ENCODE measurements at places on chromosomes 16 and 17.

DNA sequence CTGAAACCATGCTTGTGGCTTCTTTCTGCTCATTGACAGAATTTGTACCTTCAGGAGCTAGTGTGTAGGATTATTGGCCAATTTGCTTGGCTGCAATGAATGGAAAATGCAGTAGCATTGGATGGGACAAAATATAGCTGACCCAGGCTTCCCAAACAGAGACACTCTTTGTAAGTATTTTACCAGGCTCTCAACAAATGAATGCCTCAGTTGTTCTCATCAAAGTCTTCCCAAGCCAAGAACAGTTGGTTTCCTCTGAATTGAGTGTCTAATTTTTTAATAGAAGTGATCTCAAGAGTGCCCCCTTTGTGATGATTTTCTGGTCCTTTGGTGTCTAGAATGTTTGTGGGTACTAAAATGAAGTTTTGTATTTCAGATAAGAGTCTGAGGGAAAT is 140.9 kb downstream of the SHISA9 start:
- no peak for DNase-seq

GRCh38 chr16:15671530-15672117 is 21.6 kb downstream of the NDE1 start:
- DNase-seq = no peak

- no peak for DNase-seq
Observed at GRCh38 chr16:62940569-62940968, 904.3 kb upstream of the CDH8 start.

DNA sequence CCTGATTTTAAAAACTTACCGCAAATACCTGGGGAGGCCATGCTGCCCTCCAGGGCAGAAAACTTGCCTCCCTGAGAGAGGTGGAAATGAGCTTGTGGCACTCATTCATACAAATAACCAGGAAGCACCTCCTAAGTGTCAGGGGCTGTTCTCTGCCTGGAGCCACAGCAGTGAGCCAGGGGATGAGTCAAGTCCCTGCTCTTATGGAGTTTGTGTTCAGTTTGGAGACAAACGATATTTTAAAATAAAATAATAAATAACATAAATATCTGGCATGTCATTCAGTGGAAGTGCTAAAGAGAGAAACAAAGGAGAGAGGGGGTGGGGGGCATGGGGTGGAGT is 313.8 kb downstream of the C16orf95 start:
- no peak for DNase-seq

DNA sequence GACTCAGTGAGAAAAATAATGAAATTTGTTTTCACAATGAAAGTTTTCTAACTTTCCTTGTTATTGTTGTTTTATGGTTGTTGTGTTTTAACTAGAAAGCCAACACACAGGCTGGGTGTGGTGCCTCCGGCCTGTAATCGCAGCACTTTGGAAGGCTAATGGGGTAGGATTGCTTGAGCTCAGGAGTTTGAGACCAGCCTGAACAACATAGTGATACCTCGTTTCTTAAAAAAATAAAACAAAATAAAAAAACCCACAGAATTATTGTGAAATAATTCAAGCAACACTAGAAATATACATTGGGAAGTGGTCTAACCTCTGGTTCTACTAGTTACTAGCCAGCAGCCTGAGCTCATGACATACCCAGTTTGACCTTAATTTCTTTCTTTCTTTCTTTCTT is 630 bp downstream of the MILR1 start:
- DNase-seq = no peak

- no peak for DNase-seq
Observed at GRCh38 chr17:43901861-43902589, 5.3 kb downstream of the MPP2 start.

DNA sequence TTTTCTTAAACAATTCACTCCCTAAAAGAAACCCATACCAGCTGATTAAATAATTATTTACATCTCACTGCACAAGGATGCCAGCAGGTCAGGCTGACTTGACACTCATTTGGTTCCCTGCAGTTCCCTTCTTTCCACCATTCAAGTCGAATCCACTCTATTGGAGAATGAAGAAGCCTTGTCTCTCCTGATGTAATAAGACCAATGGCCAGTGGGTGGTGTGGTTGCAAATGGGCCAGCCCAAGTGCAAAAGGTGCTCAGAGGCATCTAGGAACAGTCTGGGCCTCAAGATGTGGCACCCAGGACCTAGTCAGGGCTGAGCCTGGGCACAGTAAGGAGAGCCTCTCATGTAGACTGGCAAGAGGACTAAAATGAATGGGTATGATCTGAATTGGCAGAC is 9.3 kb downstream of the C16orf78 start:
- DNase-seq = no peak

DNA sequence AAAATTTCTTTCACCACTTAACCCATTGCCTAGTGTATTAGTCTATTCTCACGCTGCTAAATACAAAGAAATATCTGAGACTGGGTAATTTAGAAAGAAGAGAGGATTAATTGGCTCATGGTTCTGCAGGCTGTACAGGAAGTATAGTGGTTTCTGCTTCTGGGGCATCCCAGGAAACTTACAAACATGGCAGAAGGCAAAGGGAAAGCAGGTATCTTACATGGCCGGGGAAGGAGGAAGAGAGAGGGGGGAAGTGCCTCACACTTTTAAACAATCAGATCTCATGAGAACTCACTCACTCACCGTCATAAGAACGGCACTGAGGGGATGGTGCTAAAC is 931.4 kb upstream of the SOX9 start:
- no peak for DNase-seq

GRCh38 chr17:37425268-37425667 is 18.6 kb downstream of the TADA2A start:
- no peak for DNase-seq

DNA sequence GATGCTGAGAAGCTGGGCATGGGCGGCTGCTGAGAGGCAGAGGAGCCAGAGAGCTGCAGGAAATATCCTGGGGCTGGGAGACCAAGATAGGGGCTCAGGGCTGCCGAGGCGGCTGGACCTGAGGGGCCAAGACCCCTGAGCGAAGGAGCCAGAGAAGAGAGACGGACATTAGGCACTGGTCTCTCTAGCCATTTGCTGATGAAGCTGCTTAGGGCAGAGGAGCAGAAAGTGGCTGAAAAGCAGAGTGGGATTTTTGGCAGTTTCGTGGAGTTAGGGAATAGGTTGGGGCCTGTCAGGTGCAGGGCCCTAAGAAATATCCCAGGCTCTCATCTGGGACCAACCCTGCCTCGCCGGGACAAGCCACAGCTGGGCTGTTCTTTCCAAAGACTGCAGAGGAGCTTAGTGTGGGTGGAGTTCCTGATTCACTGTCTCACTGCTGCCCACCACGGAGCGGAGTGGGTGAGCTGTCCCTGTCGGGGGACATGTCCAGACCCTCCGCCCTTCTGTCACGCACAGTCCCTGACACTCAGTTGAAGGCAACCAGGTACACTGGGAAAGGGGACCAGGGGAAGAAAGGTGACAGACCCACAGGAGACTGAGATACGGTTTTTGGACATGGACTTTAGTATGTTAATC is 11.3 kb upstream of the DNASE1 start:
- DNase-seq = no peak

DNA sequence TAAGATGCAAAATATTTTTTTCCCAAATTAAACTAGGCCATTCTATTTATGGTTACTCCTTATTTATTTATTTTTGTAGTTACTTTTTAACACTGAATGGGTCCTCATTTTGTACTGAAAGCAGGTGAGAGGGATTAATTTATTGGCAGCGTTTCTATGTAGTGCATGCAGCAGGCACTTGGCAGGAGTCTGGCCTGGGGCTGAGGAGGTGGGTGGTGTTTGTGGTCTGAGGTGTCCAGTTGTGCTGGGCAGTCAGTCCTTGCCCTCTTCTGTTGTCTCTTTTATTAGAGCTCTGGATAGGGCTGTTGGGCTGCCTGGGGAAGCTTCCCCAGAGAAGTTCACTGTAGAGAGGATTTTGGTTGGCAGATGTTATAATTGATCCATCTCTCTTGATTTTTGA is 12.7 kb downstream of the SEC14L1 start:
- no peak for DNase-seq

DNA sequence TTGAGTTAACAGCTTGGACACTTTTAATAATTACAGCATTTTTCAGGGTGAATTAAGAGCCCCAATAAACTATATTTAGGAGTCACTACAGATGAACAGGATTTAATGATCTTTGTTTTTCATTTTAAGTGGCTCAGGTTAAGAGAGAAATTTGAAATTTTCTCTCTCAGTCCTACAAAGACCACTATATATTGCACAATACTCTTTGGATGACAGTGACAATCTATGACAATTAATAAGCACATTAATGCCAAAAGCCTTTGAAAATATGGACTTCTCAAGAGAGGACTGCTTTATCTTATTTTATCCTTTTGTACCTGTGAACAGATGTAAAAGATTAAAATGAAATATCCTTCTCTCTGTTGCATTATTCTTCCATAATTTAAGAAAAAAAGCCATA is 151.1 kb upstream of the IRX5 start:
- no peak for DNase-seq

- no peak for DNase-seq
Observed at GRCh38 chr16:29898804-29899515, 390 bp downstream of the SEZ6L2 start.

DNA sequence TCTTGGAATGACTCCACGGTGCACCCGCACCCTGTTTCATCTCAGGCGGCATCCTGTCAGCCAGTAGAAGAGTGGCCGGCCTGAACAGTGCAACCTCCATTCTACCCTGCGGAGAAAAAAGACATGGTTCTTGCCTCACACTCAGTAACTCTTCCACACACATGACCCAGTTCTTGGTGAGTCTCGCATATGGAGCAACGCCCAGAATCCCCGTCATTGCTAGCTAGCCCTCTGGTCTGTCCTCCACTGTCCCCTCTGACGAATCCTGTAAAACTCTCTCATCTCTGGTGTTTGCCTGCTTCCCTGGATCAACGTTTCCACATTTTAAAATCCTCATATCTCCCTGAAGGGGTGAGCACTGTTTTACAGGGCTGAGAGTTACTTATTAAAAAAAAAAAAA is 4.2 kb upstream of the RDM1 start:
- DNase-seq = no peak

DNA sequence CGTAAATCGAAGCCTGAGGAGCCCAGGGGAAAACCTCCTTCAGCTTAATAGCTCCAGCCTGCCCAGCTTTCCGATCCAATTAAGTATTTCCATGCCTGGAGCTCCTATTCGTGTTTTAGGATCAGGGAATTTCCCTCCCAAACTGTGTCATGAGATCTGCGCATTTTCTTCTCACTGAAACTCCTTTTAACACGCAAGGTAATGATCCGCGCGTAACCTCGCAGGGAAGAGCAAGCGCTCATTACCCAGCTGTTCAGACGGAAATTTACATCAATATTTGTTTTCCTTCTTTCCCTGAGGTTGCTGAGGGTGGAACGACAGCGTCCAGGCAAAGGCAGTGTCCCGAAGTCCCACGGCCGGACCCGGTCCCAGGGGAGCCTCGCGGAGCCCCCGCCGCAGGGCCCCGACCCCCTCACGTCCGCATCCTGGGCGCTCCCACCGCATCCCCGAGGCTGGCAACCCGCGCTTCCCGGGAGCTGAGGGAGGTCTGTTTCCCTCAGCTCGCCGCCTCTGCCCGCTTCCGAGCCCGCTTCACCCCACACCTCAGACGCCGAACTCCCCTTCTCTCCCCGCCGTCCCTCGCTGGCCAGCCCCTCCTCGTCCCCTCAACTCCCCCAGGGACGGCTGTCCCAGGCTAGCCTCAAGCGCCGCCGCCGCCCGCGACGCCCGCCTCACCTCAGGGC is 415 bp downstream of the ABCA5 start:
- peak; percentile 57 for DNase-seq

DNA sequence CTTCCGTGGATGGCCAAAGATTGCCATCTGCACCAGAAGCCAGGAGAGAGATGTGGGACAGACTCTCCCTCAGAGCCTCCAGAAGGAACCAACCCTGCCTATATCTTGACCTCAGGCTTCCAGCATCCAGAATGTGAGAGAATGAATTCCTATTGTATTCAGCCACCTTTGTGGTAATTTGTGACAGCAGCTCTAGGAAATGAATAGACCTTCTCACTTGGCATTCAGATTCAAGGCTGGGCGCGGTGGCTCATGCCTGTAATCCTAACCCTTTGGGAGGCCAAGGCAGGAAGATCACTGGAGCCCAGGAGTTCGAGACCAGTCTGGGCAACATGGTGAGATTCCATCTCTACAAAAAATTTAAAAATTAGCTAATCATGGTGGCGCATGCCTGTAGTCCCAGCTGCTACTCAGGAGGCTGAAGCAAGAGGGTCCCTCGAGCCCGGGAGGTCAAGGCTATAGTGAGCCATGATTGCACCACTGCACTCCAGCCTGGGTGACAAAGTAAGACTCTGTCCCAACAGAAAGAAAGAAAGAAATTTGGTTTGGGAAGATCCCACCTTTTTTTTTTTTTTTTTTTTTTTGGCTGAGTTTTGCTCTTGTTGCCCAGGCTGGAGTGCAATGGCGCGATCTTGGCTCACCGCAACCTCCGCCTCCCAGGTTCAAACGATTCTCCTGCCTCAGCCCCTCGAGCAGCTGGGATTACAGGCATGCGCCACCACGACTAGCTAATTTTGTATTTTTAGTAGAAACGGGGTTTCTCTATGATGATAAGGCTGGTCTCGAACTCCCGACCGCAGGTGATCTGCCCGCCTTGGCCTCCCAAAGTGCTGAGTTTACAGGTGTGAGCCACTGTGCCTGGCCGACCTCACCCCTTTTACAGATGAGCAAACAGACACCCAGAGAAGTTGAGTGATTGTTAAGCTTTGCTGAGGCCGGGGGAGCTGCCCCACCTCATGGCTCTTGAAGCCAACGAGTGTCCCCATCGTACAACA is 4.3 kb upstream of the CPSF4L start:
- DNase-seq = no peak

DNA sequence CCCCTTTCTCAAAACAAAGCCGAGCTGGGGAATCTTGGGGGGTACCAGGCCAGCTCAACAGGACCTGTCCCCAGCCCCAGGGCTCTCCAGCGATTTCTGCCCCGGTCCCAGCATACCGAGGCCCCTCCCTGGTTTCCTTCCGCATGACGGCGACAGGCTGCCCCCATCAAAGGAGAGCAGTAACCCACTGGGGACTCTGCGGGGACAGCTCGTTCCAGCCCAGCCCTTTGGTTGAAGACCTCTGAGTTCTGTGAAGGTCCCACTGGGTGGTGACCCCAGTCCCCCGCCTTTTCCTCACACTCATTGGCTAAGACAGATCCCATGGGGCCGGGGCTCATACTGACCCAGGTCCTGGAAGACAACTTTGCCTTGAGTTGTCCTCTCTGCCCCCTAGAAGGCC is 4.1 kb downstream of the SMTNL2 start:
- DNase-seq = no peak

DNA sequence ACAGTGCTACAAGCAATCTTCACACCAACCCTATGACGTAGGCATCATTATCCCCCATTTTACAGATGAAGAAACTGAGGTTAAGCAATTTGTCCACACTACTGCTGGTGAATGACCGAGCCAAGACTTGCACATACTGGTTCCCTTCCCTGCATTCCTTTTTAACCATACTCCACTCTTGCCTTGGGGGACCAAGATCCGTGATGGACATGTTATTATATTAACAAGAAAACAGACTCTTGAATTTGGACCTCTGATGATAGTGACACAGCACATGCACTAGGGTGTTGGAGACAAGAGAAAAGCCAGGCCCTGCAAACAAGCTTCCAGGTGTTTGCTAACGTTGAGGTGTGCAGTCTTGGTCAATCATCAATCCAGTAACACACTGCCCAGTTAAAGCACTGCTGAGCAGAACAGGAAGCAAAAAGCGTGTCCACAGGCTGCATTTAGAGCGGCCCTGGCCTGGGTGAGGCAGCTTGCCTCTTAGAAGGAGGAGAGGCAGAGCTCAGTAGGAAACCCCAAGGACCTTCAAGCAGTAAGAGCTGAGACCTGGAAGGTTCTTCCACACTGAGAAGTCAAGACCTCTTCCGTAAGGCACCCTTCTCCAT is 36.7 kb downstream of the HNF1B start:
- no peak for DNase-seq

- DNase-seq = no peak
Observed at GRCh38 chr17:2157081-2157480, 102.2 kb downstream of the HIC1 start.

- no peak for DNase-seq
Observed at GRCh38 chr16:11755022-11755760, 12.5 kb upstream of the TXNDC11 start.
